ENCODE measurements at places on chromosomes 11 and 22. TPM values are rescaled to one million over a fixed set of nuclear protein-coding genes. Genes with fewer than 3 reads are reported as not detected.

DNA sequence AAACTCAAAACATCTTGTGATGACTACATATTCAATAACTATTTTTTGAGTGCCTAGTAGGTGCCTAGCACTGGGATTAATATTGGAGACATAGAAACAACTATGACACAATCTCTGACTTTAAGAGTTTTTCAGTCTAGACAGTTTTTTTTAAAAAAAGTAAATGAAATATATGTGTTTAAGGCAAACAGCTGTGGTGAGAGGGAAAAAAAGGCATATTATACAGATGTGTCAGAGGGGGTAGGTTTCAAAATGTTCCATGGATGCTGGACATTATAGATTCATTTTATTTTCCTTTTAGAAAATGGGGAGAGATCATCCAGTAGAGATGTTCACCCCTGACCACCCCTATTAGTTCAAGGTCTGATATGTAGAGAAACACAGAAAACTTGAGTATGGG lies 90.8 kb downstream of the LUZP2 start:
- no peak overlapping the region for H3K4me3 ChIP-seq
- H3K27me3 ChIP-seq: no peaks in the 10 kb centered on the region
- no peaks in the 10 kb centered on the region for H3K36me3 ChIP-seq
- no peak overlapping the region for H3K27ac ChIP-seq
- DNase-seq: no peak
- H3K4me1 ChIP-seq: peaks cover 1% of the 10 kb centered on the region

- peaks cover 34% of the 10 kb centered on the region for H3K27me3 ChIP-seq
- H3K27ac ChIP-seq: no peak overlapping the region
- H3K36me3 ChIP-seq: no peaks in the 10 kb centered on the region
- no peaks in the 10 kb centered on the region for H3K4me1 ChIP-seq
- H3K4me3 ChIP-seq: no peak overlapping the region
Observed at GRCh38 chr11:45042560-45042959, 91.9 kb upstream of the TP53I11 start.

DNA sequence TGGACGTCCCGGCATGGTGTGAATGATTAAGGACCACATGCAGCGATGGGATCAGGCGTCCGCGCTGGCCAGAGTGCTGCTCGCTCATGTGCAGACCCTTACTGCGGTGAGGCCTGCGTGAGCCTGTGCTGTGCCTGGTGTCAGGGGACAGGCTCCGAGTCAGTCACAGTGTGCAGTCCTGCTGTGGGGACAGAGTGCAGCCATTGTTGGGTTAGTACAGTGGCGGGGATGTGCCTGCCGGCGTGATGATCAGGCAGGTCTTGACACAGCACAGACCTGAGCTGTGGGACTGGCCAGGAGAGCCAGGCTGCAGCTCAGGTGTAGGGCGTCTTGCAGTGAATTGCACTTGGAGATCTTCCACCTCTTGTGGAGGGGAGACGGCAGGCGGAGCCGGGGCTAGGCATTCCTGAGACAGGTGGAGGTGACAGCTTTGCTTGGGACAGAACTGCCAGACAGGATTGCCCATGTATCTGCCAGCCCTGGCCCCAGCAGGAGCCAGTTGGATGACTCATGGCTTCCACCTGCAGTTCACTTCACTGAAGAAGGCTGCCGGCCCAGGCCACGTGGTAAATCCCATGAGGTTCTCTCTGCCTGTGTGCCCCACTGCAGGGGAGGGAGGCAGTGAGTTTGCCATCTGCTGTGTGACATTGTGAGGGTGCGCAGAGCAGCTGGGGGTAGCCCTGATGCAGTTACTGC lies 17.3 kb downstream of the TRMU start:
- peaks cover 15% of the 10 kb centered on the region for H3K36me3 ChIP-seq
- no peak overlapping the region for H3K27ac ChIP-seq
- H3K4me1 ChIP-seq: no peaks in the 10 kb centered on the region
- DNase-seq: no peak
- H3K4me3 ChIP-seq: no peak overlapping the region

DNA sequence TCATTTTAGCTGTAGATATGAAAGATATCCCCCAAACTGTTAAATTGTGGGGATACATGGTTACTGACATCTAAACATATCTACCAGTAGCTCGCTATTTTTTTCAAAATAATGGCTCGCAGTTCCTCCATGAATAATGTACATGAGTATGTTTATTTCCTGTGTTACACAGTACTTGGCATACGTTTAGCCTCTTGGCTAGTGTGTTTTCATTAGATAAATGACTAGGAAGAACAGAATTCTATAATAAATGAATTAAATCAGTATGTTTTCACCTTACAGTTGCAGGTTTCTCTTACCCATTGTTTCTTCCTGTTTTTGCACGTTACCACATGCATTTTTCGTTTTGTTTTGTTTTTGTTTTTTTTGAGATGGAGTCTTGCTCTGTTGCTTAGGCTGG lies 21.8 kb downstream of the RNF169 start:
- no peaks in the 10 kb centered on the region for H3K36me3 ChIP-seq
- H3K27me3 ChIP-seq: no peaks in the 10 kb centered on the region
- no peak for DNase-seq
- no peak overlapping the region for H3K27ac ChIP-seq

GRCh38 chr11:69703768-69704507 lies at the start of gene FGF19:
FGF19 (minus strand) TSS chr11:69704022; CDS start chr11:69703876, 146 bp downstream.
- peak within 1 kb of the TSS; percentile 69 for H3K27ac ChIP-seq
- H3K4me3 ChIP-seq: peak within 1 kb of the TSS; percentile 59
- H3K4me1 ChIP-seq: peaks cover 13% of the 10 kb centered on the region
- H3K36me3 ChIP-seq: no peaks in the 10 kb centered on the region
- peaks cover 54% of the 10 kb centered on the region for H3K27me3 ChIP-seq
- DNase-seq: no peak

CDON gene
- total RNA-seq: 26.4 TPM

IL17REL gene
- total RNA-seq: not detected

All from progenitor cell of endocrine pancreas (in vitro differentiated cells).